ENCODE measurements at places on chromosomes 2 and 18.

GRCh38 chr18:36308711-36309435 is 11.4 kb downstream of the FHOD3 start:
- DNase-seq: no peak

- no peak for DNase-seq
These were observed 14.9 kb downstream of the COPS9 start for GRCh38 chr2:240121190-240121589.

DNA sequence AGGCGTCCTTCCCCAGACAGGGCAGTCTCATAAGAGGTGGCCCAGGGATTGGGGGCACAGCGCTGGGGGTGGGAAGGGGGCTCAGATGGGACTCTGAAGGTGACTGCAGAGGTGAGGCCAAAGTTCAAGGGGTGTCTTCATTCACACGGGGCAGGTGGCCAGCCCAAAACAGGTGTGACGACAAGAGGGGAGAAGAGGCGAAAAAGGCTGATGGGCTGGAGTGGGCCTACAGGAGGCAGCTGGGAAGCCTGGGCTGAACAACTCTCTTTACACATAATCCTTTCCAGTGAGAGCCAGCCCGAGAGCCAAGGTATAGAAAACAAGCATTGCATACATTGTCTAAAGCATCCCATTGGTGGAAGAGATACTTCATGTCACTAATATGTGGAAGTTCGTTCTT is 130.9 kb upstream of the ASB18 start:
- no peak for DNase-seq

DNA sequence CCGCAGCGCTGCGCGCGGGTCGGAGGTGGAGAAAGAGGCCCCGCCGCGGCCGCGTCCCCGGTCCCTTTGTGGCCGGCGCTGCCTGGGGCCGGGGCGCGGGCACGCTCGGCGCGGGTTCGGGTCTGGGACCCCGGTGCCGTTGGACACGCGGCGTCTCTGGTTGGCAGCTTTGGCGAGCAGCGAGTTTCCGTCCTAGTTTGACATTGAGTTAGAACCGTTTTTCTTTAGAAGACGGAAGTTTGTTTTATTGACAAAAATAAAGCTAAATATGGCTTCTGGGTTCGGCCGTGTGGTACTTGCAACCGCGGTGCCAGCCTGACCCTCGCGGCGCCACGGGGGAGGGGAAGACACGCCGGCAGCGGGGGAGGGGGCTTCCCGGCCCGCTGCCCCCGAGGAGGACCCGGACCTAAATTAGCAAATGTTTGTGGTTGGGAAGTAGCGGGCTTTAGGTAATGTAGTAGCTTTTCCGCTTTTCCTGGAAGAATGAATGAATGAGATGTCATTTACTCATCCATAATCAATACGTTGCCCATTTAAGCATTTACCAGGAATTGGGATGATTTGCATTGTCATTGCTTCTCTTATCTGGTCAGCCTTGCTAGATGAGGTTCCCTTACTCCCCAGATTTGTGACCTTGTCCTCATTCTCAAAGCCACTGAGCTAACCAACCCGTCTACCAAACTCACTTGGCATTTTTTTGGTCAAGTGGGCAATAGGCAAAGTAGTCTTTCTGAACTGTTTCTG is 530 bp downstream of the GALNT1 start:
- peak; percentile 16 for DNase-seq

- no peak for DNase-seq
These were observed 1052.6 kb upstream of the PIK3C3 start for GRCh38 chr18:40902436-40902835.

- no peak for DNase-seq
These were observed 478.9 kb downstream of the EIPR1 start for GRCh38 chr2:2898744-2899143.

DNA sequence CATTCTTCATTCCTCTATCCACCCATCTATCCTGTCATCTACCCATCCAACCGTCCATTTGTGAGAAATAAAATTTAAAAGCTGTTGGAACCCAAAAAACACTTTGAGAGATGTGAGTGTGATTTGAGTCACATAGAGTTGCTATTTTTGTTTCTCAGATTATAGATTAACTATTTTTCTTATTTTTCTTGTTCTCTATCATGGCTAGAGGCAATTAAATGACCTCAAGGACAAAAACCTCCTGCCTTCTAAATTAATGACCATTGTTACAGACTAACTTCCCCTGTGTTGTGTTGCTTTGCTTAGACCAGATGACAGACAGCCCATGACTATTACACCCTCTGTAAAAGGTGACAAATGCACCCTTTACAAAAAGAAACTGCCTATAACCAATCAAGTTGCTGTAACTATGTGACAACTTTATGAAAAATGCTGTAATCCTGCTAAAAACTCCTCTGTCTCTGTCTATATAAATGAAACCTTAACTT is 207.9 kb upstream of the CXCR4 start:
- no peak for DNase-seq

Data from activated naive CD4-positive, alpha-beta T cell treated with Interleukin-2 at 50 U/mL for 16 hours (primary cell).